Activated CD4-positive, CD25-positive, alpha-beta regulatory T cell (primary cell): ENCODE measurements at places on chromosomes 12 and 14.

DNA sequence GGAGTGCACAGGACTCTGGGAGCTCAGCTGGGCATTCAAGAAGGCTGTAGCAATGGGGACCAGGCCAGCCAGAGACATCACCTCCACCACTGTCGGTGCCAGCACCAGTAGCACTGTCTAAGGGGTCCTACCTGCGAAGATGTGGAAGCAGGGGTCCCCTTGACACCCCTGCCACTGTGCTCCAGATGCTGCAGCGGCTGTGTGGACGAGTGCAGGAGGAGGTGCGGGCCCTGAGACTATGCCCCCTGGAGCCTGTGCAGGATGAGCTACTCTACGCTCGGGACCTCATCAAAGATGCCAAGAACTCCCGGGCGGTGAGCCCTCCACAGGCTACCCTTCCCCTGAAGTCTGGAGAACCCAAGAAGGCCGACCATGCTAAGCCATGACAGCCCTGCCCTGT, 8.6 kb downstream of the CARMIL3 start:
- DNase-seq, result no peak

DNA sequence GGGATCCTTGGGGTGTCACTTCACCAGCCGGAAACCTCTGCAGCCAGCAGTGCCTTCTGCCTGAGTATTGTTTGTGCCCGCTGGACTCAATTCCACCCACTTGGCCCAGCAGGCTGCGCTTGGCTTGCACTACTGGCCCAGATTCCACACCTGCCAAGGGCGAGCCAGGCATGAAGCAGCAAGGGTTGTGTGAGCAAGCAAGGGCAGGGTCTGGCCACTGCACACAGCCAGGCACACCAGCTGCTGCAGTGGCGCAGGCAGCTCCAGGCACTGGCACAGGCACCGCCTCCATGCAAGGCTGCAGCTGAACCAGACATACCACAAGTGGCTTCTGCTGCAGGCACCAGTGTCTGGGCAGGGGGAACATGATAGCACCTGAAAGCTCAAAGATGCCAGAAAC, 99.5 kb downstream of the NUAK1 start:
- no peak for DNase-seq

GRCh38 chr14:22194664-22195063, 394.4 kb downstream of the DAD1 start:
- DNase-seq, result no peak

DNA sequence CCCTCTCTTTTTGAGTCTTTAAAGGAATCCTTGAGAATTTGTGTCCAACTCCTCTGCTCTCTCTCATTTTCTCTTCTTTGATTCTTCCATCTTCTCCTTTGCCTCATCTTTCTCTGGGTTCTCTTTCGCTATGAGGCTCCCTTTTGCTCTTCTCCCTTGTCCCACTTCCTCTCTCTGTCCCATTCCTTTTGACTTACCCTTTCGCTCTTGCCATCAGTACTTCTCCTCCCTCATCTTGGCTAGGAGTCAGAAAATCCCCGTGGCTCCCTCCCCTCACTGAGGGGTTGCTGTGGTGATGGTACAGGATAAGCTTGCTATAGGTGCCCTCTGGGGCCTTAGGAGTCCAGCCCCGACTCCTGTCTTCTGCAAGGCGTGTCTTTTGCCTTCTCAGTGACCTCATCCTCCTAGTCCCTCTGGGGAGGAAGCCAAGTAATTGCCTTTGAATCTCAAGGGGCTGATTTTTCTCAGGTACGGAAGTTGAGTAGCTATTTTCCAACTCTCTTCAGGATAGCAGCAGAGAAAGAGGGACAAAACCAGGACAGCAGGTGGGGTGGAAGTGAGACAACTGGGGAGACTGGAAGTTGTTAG, 6.4 kb downstream of the PDE1B start:
- DNase-seq, result no peak

GRCh38 chr12:60027266-60027665, 431.4 kb downstream of the SLC16A7 start:
- DNase-seq, result no peak

DNA sequence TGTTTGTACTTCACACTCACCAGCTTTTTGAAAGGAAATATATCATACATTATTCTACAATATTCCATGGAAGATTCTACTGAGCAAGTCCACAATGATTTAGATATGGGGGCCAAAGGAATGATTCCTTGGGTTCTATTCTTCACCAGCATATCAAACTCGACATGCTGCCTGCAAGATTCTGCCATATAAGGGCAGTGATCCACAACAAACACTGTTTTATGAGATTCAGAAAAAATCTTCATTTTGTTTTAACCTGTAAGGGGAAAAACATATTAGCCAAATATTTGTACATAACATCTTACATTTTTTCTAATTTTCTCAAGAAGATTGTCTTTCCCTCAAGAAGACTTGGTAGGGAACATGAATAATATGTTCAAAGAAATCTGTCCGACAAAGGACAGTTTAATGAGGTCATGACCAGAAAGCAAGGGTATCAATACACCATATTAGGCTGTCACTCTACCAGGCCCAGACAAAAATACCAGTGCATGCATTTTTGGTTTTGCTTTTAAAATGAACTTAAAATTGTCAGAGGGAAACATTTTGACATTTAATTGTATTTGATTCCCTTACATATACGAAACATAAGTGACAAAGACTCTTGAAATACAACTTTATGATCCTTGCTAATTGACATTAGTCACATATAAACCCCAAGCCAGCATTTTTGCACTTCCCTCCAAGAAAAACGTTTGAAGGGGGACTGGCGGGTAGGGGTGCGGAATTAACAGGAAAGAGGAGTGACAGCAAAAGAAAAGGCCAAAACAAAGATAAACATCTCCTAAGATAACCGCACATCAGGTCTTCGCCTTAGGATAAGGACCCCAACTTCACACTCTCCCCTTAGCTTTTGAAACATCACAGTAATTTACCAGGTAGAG, 980 bp downstream of the INTS13 start:
- no peak for DNase-seq

DNA sequence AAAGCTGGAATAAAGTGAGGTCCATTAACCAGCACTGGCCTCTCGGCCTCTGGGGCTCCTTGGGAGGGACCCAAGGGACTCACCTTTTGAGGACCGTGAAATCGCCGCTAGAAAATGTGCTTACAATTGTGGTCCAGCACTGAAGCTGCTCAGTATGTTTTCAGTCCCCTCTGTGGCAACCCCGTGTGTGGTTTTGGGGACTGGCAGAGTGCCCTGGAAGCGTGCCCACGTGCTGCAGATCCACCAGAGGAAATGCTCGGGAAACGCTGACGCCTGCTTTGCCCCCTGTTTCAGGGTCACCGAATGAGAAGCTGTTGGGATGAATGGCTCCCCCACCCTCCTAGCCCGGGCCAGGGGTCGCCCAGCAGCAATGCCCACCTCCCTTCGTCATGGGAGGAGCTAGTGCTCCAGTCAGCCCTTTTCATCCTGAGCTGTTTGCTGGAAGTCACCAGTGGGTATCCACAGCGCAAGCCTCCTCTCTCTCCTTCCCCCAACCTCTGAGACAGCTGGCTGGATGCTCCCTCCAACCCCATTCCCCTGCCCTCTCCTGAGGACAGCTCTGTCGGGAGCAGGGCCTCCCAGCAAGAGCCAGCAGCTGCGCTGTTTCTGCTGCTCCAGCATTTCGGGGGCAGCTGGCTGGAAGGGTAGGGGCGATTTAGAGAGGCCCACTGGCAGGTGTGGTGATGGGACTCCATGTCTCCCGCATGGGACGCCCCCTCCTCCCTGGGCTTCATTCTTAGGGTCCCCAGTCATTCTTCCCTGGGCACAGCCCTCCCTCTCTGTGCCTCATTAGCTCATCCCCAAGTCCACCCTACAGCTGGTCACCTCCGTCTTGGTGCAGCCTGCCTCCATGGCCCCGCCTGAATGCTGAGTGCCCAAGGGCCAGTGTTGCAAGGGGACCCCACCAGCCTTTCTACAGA, 33.2 kb upstream of the PPP1R13B start:
- DNase-seq, result no peak

DNA sequence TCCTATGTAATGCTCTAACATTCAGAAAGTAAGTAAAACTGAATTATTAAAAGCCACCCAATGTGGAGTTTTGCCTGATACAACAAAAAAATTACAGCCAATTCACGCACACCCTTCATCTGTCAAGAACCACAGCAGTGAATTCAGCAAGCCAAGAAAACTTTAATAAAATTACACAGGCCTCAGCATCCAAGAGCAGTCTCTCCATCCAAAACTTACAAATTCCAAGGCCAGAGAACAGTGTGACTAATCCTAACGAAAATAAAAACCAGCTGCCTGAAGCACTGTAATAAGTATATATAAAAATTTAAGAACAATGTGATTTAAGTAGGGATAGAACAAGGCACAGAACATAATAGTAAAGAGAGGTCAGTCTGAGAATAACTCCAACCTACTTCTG, 54.2 kb downstream of the SIX6 start:
- DNase-seq, result no peak

DNA sequence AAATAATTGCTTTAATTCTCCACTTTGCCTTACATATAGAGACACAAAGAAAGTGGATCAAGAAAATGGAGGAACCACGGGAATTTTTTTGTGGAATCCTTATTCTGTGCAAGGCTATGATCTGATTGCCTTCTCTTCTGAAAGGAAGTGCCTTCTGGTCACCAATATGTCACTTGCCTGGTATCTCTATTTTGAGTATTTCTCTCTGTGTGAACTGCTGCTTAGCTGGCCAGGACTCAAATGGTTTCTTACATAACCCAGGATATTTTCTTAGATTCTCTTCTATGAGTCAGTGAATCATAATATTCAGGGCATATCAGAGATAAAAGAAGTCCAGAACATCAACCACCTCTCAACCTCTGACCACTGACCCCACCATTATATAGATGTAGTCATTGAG, 156.1 kb downstream of the DIO2 start:
- no peak for DNase-seq

GRCh38 chr14:90815822-90816662, at the start of gene TTC7B:
Gene TTC7B (minus strand): TSS chr14:90816430. CDS start chr14:90816295, 135 bp downstream.
- peak; percentile 16 for DNase-seq
